NCI-H1092 treated with DMSO at 0.1 percent for 48 hours (cell line): ENCODE measurements at places on chromosomes 2 and 18.
A peak's percentile ranks its signal among the peaks of the same experiment; 100 is the strongest.

DNA sequence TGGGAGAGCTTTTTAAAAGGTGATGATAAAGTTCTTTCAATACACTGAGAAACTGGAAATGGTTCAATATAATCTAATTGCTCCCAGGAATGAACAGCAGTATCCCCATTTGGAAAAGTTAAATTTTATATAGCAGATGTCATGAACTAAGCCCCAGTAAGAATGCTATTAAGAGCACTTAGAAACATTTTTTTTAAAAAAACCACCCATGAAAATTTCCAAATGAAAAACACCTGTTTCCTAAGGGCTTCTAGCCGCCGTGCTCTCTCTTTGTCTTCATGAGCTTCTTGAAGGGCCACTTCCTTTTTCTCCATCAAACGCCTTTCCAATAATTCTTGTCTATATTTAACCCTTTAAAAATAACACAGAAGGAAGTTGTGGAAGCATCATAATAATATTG is 77.0 kb downstream of the UPP2 start:
- no peak for DNase-seq

- no peak for DNase-seq
Observed at GRCh38 chr2:234843411-234843810, 108.4 kb upstream of the SH3BP4 start.

GRCh38 chr2:200863782-200864175 is 679 bp downstream of the CLK1 start:
- DNase-seq = peak; percentile 13

DNA sequence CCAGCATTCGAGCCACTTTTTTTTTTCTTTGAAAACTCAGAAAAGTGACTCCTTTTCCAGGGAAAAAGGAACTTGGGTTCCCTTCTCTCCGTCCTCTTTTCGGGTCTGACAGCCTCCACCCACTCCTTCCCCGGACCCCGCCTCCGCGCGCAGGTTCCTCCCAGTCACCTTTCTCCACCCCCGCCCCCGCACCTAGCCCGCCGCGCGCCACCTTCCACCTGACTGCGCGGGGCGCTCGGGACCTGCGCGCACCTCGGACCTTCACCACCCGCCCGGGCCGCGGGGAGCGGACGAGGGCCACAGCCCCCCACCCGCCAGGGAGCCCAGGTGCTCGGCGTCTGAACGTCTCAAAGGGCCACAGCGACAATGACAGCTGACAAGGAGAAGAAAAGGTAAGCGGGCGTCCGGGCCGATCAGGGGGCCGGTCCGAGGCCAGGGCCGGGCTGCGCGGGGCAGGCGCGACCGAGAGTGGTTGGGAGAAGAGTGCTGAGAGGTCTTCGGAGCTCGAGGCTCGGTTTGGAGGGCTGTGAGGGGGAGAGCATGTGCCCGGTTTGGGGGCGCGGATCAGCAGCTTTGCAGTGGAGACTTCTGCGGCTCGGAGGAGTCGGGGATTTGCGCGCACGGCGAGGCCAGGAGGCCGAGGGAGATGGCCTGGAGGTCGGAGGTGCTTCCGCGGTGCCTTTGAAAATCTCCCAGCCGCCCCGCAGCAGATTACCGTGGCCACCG is 502 bp downstream of the EPAS1 start:
- DNase-seq = no peak

DNA sequence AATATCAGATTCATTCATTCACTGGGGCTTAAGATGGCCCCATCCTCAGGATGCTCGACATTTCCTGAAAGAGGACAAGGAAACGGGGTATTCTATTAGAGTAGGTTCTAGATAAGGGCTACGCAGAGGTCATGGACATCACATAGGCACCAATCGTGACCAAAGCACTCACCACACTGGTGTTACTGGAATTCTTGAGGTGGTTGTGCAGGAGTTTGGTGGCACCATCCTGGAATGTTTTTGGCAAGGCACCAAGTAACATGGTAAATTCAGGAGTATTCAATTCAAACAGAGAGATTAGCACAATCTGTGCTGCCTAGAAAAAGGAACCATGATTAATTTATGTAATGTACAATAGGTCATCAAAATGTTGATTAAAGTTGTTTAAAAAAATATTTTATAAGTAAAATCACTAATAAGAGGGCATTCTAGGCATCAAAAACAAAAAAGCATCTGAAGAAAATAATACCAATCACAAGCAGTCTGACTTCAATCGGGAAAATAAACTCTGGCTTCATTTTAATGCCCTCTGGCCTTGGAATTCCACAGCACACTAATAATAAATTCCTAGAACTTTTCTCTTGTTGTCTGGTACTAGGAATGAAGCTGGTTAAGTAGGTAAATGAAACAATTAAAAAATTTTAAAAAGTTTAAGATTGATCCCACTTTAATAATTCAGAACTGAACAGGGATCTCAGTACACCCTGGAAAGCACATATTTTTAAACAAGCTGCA is 102.8 kb upstream of the TFCP2L1 start:
- DNase-seq = no peak

GRCh38 chr2:23757686-23758433 is 169.1 kb downstream of the ATAD2B start:
- no peak for DNase-seq

DNA sequence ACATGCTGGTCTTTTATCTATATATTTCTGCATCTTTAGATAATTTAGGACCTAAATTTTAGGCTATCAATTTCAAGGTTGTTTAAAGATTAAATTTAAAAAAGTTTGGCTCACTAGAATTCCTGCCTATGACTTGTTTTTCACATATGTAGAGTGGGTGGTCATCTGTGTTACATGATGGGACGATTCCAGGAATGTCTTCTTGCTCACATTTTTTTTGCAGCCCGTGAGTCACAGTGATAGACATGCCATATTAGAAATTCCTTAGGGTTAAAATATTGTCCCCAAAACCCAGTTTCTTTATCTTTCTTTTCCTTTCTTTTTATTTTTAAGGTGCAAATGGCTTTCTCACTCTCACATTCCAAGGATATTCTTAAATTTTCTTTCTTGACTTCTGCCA is 652.0 kb downstream of the PLCL1 start:
- no peak for DNase-seq

GRCh38 chr2:231900486-231900942 is 25.7 kb downstream of the NPPC start:
- DNase-seq = no peak

GRCh38 chr2:174522553-174522952 is 35.7 kb upstream of the GPR155 start:
- DNase-seq = no peak

DNA sequence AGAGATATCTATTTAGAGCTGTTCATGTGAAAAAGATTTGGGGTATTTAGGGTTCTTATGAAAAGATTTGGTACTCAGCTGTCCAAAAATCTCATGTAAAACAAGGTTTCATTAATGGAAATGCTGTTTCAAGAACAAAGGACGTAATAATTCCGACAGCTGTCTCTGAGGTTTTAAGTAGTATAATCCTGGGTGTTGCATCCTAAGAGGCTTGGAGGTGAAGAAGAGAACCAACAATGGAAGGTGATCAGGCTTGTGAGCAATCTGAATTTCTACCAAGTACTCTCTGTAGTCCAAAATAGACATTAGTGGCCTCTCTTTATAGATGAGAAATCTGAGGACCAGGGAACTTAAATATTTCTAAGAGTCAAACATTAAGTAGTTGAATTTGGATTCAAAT is 205.1 kb downstream of the BABAM2 start:
- no peak for DNase-seq

DNA sequence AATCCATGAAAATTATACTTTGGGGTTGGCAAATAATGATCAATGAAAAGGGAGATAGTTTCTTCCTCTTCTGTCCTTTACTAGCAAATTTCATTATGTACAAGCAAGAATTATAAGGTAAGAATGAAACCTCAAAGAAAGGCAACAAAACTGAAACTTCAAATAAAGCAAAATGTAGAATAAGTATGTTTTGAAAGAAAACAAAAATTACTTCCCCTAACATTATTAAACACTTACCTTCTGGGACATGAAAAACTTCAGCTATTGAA is 29.4 kb downstream of the THADA start:
- DNase-seq = no peak

DNA sequence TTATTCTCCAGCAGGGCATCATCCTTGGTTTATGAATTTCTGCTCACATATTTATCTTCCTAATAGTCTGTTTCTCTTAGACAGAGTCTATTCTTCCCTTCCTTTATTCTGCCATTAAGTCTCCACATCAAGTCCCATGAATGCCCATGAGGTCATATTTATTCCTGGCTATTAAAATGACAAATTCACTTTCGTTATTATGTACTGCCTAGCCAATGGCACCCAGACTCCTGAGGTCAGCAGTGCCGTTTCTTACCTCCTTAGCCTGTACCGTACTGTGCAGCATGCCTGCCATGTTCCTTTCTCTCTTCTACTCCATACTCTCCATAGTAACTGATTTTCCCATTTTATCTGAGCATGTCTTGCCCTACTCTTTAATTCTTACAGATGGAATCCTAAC is 82.3 kb upstream of the SPTBN1 start:
- no peak for DNase-seq

GRCh38 chr2:223365158-223365679 is 236.9 kb downstream of the SCG2 start:
- no peak for DNase-seq

DNA sequence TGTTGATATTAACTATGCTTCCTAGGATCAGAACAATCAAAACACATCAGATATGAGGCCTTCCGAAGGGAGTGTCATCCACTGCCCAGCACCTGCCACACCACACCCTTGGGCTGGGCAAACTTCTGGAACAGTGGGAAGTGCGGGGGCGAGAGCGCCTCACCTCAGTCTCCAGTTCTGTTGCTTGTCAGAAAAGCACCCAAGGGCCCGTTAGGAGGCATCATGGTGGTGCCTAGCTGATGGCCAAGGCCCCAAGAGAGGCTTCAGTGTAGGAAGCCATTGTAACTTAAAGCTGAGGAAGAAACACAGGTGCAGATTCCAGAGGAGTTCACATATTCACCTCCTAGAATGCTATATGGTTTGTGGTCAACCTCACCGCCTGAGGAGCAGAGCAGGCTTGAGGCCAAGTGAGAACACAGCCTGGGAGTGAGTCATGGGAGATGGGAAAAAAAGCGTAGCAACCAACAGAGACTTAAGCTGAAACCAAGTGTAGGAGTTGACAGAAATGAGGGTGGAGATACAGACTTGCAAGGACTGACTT is 85.1 kb upstream of the ATL2 start:
- DNase-seq = no peak

DNA sequence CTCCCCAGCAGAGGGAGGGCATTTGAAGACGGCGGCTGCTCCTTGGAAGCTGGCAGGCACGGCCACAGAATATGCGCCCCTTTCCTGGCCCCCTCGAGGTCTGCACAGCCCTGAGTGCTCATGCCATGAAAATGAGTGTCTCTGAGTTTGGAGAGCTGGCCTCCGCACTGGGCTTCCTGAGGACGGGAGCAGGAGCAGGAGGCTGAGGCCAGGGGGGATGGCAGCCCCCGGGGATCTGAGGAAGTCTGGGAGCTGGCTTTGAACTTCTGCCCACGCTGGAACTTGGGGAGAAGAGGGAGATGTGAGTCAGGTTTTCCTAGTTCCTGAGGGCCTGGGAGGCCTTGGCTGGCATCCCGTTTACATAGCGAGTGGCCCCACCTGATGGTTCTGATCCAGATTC is 47.0 kb downstream of the RRM2 start:
- no peak for DNase-seq

GRCh38 chr18:59607078-59607379 is 90.2 kb downstream of the CCBE1 start:
- DNase-seq = no peak

- no peak for DNase-seq
Observed at GRCh38 chr2:231717281-231718171, 9.2 kb downstream of the PTMA start.

DNA sequence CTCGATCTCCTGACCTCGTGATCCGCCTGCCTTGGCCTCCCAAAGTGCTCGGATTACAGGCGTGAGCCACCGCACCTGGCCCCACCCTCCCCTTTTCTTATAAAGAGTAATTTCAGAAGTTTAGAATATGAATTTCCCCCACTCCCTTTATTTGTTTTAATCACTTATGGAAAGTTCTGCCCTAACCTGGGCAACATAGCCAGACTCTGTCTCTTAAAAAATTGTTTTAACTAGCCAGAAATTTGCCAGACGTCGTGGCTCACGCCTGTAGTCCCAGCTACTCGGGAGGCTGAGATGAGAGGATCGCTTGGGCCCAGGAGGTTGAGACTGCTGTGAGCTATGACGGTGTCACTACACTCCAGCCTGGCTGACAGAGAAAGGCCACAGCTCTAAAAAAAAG is 7.7 kb upstream of the NBAS start:
- DNase-seq = no peak

- DNase-seq = no peak
Observed at GRCh38 chr2:157419031-157419575, 24.8 kb downstream of the CYTIP start.

DNA sequence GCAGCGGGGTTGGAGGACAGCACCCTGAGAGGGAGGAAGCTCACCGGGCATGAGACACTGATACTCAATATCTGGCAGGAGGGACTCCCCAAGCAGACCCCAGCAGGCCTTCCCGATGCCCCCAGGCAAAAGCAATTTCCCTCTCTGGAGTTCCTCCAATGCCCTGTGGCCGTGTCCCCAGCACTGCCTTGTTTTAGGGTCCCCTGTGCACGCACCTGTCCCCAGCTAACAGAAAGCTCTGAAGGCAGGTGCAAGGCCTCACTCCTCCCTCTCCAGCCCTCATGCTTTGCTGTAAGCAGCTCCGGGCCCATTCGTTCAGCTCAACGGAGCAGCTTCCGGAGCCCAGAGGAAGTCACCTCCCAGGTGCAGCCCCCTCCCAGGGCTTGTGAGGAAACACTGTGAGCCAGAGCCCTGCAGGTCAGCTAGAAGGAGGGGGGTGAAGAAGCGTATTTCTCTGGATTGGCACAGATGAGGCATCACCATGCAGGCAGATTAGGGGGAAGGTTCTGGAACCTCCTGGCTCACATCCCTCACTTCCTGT is 50.3 kb upstream of the ID2 start:
- DNase-seq = no peak

- no peak for DNase-seq
Observed at GRCh38 chr2:15973481-15974401, 33.4 kb downstream of the MYCN start.

DNA sequence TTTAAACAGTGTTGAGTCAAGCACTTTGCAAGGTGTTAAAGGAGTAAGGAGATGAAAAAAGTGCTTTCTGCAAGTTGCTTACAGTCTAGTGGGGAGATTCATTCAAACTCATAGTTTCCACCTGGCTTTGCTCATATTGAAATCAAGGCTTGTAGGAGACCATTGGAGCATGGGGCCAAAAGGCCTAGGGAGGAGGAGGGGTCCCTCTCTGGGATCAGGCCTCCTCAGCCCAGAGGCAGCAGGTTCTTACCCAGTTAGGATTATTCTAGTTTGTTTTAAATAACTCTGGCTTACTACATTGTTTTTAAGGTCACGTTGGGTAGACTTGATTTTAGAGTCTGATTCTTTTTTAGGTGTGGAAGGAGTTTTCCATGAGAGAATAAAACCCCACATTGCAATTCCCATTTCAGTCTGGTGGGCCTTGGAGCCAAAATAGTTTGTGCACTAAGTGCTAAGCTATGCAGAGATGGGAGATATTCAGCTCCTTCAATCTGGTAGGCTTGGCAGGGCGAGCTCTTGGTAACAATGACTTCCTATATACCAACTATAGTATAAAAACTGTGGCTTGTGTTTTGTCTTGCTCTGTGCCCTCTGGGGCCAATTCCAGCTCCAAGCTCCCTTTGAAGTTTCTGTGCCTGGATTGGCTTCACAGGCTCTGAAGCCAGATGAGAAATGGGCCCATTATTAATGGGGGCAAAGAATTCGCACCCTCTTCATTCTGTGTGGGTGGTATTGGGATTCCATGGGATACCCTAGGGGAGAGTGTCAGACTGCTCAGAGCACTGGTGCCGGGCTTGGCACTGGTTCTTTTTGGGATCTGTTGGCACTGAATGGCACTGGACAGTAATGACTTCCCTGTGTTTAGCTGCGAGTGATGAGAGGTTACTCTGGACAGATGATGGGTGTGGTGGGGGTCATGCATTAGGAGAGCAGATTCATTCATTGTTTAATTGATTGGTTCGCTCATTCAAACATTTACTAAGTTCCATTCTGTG is 301.1 kb downstream of the MYCN start:
- DNase-seq = no peak
